ENCODE measurements at places on chromosomes 2 and 18.

- DNase-seq: no peak
Observed at GRCh38 chr18:11369556-11369955, 220.2 kb upstream of the PIEZO2 start.

DNA sequence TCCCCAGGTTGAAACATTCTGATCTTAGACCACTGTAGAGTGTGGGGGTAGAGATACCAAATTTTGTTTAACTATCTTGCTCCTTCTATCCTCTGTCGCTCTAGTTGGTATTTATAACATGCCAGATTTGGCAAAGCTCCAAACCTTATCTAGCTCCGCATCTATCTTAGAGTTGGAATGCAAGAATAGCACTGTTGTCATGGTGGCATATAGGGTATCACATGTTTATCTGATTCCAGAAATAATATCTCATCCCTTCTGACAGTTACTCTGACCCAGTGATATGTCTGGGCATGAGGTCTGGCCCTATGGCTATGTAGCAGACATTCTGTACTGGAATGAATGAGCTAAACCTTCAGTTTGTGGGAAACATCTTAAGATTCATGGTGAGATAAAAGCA lies 51.7 kb downstream of the CABYR start:
- no peak for DNase-seq

- DNase-seq: no peak
Observed at GRCh38 chr2:54726940-54727339, 3.5 kb downstream of the EML6 start.

DNA sequence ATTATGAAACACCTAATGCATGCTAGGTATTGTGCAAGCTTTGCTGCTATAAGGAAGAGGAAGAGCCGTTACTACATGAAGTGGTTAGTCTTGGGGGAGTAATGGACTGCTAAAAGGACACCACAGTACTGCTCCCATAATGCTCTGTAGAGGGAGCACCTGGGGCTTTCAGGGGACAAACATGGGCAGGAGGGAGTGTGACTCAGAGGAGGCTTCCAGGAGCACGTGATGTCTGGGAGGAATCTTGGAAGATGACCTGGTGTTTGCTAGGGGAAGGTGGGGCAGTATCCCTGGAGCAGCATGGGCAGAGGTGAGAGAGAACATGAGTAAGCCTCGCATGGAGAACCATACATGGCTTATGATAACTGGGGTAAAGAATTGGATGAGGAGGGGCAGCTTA lies 18.8 kb downstream of the MAPK4 start:
- DNase-seq: no peak

GRCh38 chr2:190413421-190413820 lies 5.3 kb downstream of the MFSD6 start:
- no peak for DNase-seq

GRCh38 chr2:148599109-148599991 lies 45.2 kb upstream of the EPC2 start:
- no peak for DNase-seq

DNA sequence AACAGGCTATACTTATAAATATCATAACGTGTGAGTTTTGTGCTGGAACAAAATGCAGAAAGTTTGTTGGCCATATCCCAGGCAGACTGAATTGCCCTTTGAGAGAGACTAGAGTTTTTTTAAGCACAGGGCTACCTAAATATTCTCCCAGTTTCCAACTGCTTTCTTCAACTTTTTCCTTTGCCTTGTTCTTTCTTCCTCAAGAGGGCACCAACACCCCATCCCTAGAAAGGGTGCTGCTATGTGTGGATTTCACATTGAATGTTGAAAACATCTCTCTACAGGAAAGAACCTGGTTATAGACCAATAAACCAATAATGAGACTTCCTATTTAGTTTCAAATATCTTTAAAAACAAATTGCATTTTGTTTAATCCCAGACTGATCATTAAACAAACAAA lies 87.9 kb downstream of the ICOS start:
- DNase-seq: no peak

- no peak for DNase-seq
Observed at GRCh38 chr2:202442882-202443281, 66.8 kb downstream of the BMPR2 start.

GRCh38 chr2:160920791-160921303 lies 239.4 kb upstream of the TANK start:
- DNase-seq: no peak

GRCh38 chr2:29520001-29520400 lies 401.4 kb downstream of the ALK start:
- DNase-seq: no peak

GRCh38 chr2:20430461-20431300 lies 16.2 kb upstream of the RHOB start:
- DNase-seq: no peak

GRCh38 chr2:27069436-27069835 lies 2.0 kb downstream of the OST4 start:
- DNase-seq: no peak

- no peak for DNase-seq
Observed at GRCh38 chr18:62702259-62702658, 13.1 kb upstream of the PHLPP1 start.

DNA sequence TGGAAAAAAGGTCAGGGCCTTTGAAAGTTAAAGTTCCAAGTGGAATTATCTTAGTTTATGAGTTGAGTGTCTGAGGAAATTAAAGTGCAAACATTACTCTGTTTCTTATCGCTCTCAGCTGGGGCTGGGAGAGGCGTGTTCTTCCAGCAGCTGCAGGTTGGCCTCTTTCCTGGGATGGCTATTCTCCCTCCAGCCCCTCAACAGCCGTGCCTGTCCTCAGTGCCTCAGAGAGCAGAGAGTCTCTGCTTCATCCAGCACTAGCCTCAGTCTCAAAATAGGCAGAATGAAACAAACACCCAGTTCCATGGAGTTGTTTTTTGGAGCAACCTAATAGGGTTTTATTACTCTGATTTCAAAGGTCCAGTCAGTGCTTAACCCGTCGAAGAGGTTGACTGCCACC lies 298.1 kb downstream of the GALR1 start:
- DNase-seq: no peak

DNA sequence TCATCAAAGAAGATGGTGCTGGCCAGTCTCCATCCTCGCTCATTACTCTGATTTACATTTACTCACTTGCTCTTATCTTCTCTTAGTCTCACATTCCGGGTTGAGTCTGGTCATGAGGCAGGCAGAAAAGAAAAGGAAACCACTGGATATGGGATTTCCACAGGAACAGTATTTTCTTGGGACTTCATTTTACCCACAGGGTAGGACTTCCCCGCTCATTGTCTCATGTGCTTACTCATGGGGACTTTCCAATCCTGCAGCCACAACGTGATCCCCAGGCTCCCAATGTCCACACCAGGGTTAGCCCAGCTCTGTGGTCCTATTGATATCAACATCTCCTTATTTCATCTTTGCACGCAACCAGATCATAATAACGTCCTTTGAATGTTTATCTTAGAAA lies 373.8 kb downstream of the TMEM182 start:
- no peak for DNase-seq

- DNase-seq: no peak
Observed at GRCh38 chr2:71630454-71631328, 177.3 kb downstream of the DYSF start.

GRCh38 chr2:109613081-109613921 lies 465 bp downstream of the SEPTIN10 start:
- DNase-seq: no peak

DNA sequence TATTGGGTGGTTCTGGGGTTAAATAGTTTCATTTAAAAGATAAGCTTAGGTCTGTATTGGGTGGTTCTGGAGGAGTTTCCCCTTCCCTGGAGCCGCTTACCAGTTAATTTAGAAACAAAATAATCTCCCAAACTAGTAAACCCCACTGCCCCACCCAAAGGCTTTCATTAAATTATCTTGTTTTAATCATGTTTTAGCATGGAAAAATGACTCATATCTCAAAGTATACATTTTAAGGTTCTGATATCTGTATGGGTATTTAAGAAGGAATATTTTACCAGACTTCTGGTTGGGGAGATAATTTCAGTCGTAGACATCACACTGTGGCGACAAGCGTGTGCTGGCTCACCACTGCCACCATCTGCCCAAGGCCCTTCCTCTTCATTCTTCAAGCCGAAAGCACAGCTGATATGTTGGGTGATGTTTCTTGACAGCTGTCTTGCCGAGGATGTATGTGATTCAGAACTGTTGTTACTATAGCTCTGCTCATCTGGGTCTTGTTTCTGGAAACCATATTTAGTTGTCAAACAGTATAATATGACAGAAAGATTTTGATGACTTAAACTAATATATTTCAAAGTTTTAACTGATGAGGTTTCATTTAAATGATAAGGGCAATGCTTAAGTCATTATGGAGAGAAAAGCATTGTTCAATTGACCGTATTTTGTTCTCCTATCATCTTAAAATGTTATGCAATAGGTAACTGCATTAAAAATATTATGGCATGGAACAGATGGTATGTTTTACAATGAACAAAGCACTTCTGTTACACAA lies 5.1 kb downstream of the FIGLA start:
- DNase-seq: no peak

GRCh38 chr2:126885751-126886210 lies 12.9 kb upstream of the TEX51 start:
- DNase-seq: no peak

- DNase-seq: no peak
Observed at GRCh38 chr2:62593825-62594224, 87.8 kb upstream of the TMEM17 start.

DNA sequence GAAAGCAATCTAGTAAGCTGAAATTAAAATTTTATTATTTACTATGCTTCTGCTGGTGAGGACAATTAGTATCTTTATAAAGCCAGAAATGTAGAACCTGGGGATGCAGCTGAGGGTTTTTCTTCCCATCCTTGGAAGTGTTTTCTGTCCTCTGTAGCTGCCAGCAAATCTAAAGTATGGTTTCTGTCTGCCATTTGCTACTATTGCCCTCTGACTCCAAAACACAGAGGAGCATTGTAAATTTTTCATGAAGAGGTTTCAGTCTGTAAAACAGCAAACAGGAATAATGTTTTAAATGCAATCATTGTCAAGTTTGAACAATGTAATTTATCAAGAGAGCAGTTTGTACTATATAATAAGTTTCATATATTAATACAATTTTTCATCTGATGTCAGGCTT lies 258.8 kb downstream of the ZNF407 start:
- DNase-seq: no peak

GRCh38 chr18:63844254-63844653 lies 43.3 kb upstream of the SERPINB2 start:
- no peak for DNase-seq

GRCh38 chr18:27662949-27663348 lies 477.8 kb upstream of the CHST9 start:
- DNase-seq: no peak

GRCh38 chr2:185689906-185690539 lies 48.6 kb upstream of the FSIP2 start:
- no peak for DNase-seq

DNA sequence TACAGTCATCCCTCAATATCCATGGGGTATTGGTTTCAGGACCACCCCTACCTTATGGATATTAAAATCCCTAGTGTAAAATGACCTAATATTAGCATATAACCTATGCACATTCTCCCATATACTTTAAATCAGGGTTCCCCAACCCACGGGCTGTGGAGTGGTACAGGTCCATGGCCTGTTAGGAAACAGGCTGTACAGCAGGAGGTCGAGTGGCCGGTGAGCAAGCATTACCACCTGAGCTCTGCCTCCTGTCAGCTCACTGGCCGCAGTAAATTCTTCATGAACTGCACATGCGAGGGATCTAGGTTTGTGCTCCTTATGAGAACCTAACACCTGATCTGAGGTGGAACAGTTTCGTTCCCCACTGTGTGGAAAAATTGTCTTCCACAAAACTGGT lies 73.8 kb downstream of the RIF1 start:
- no peak for DNase-seq

DNA sequence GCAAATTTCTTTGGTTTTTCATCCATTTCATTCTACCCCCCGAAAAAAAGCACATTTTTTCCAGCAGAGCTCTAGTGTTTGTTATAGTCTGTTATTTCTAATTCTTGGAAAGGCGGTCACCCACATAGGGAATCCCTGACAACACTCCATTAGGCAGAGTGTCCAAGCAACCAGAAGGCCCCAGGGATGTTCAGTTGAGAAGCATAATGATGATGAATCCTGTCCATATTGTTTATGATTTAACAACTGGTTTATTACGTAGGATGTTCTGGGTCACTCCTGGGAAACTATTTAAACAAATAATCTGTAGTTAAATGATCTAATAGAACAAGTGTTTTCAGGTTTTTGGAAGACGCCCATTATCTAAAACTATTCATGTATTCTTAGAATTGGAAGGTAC lies 388.7 kb downstream of the TNS1 start:
- DNase-seq: no peak

- no peak for DNase-seq
Observed at GRCh38 chr2:106974891-106975290, 88.9 kb upstream of the ST6GAL2 start.

- DNase-seq: no peak
Observed at GRCh38 chr18:48563027-48563426, 24.2 kb downstream of the CTIF start.

DNA sequence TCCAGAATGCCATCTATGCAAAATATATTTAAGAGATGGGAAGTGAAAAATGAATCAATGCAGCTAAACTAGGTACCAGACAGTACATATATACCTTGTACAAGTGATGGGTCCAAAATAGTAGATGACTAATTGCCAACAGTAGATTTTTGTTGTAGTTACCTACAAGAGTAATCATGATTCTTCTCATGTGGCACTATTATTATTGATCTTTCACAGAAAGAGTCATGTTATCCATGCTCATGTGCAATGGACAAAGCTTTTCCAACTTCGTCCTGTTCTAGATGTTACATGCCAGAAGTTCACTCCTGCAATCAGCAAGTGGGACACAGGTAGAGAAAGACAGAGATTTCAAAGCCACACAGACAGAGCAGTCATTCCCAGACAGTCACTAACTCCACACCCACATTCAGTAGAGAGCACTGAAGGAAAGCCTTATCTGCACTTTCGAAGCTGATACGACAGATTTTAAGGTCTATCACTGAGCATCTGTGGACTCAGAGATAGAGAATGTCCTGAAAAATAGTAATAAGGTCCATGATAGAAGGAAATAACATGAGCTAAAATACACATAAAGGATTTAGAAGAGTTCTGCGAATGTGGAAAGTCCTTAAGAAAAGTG lies 101.6 kb upstream of the ITPRID2 start:
- no peak for DNase-seq
